Left lung (tissue), 14 donors: ENCODE measurements at places on chromosomes 16 and 17. TPM values are rescaled to one million over a fixed set of nuclear protein-coding genes. Genes with fewer than 3 reads are reported as not detected.
A peak's percentile ranks its signal among the peaks of the same experiment; 100 is the strongest.

- no peak for DNase-seq
These were observed 26.7 kb downstream of the CDK12 start for GRCh38 chr17:39487946-39488345.

DNA sequence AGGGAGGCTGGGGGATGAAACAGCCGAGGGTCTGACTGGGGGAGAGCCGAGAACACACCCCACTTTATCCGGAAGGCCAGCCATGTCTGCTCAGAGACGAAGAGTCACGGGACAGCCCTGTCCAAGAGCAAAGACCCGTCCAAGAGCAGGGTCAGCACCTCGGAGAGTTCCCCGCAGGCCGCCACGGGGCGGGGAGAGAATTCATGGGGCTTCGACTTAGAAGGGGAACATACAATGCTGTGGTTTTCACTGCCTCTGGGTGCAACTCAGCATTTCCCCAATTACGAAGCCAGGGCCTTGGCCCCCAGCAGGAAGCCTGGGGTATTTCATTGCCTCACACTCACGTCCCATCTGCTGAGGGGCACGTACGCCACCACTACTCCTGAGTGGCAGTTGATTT is 59.3 kb downstream of the JPH3 start:
- DNase-seq = peak; percentile 49

DNA sequence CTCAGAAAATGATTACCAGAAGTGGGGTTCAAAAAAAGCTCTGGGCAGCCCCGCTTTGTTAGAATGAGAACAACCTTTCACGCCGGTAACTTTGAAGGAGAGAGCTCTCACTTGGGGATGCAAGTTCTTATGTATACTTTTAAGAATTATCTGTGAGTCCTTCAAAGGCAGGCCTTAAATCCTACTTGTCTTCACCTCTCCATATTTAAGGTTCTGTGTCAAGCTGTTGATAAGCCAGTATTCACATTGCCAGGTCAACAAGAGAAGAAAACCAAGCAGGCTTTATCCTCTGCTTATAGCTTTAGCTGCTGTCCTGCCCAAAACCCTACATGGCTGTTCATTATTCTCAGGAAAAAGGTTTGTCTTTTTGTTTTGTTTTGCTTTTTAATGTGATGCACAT is 42.9 kb downstream of the CDRT4 start:
- no peak for DNase-seq

DNA sequence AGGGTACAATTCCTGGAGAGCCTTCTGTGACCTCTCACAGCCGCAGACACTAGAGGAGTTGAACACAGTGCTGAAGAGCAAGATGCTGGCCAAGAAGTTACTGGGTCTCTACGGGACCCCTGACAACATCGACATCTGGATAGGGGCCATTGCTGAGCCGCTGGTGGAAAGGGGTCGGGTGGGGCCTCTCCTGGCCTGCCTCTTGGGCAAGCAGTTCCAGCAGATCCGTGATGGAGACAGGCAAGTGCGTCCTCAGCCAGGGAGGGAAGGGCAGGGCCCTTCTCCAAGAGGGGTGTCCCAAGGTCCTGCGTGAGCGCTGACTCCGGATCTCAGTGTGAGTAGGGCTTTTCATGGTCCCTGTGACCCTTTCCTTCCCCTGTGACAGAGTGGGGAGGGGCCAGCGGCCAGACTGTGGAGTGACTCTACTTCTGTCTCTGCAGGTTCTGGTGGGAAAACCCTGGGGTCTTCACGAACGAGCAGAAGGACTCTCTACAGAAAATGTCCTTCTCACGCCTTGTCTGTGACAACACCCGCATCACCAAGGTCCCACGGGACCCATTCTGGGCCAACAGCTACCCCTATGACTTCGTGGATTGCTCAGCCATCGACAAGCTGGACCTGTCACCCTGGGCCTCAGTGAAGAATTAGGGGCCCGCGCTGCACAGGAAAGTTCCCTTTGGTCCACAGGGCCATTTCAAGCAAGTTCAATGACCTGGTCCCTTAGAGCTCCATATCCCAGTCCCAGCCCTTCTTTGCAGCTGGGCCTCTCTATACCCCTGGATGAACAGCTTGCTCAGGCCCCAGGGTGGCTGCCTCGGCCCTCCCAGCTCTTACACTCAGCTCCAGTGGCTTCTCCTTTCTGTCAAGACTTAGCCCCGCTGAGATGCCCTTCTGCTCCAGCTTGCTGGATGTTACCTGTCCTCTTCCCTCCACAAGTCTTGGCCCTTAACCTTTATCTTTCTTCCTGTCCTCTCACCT is 13.1 kb downstream of the MPO start:
- no peak for DNase-seq

DNA sequence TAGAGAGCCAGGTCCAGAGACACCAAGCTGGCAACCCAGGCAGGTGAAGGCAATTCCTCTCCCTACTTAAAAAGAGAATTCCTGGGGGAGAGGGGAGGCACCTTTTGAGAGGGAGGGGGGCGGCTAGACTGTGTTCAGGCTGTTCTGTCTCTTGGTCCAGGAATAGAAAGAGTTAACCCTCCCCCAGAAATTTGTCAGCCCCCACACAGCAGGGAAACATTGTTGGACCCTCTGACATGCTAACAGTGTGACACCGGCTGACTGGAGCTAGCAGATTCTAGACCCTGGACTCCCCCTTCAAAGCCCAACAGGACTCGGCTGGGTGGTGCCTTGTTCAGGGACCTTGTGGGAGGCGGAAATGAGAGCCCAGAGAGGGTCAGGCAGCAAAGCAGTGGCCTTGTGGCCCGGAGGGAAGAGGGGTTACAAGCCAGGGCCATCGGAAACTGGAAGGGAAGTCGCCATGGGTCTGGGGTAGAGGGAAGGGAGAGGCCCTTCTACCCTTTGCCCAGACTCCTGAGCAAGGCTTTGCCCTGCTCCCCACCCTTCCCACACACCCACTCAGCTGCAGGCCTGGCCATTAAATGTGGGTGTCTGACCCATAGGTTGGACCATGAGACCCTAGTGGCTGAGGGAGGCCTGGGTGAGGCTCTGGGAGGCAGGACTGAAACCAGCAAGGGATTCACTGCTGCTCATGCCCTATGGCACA is 44.6 kb downstream of the RAI1 start:
- no peak for DNase-seq

GRCh38 chr16:23521037-23521743 is 10.9 kb upstream of the GGA2 start:
- no peak for DNase-seq

DNA sequence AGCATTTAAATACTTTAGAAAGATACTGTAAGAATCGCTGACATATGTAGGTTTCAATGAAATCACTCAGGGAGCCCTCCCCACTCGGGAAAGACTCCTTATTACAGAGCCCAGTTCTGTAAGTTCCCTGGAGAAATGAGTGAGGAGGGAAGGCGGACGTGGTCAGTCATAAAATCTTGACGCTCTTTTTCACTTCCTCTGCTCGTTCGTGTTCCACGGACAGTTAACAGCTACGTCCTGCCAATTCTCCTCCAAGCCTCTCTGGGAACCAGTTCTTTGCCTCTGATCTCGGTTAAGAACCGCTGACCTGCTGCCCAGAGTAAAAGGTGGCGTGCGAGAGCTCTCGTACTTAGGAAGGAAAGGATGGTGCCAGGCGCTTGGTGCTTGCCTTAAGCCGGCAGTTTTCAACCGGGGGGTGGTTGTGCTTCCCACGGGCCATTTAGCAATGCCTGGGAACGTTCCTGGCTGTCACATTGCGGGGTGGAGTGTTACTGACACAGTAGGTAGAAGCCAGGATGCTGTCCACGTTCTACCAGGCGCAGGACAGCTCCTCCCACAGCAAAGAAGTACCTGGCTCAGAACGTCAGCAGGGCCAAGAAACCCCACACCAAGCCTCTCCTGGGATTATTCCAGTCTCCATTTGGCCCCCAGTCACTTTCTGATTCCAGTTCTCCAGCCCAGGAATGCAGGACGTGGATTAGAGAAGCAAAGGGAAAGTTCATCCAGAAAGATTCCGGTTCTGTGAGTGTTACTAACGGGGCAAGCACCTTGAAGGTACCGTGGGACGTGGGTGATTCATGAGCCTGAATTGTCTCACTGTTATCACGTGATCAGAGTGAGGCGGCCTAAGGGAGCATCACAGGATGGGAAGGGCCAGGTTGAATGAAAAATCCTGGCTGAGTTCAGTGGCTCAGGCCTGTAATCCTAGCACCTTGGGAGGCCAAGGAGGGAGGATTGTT is 87.7 kb downstream of the MRM3 start:
- no peak for DNase-seq

- DNase-seq = no peak
These were observed 432.2 kb upstream of the KIF2B start for GRCh38 chr17:53390575-53390974.

- DNase-seq = no peak
These were observed 160.6 kb downstream of the CYLD start for GRCh38 chr16:50902457-50902856.

- no peak for DNase-seq
These were observed 30.9 kb downstream of the DCAKD start for GRCh38 chr17:45020354-45021138.

GRCh38 chr16:78743556-78743955 is 644.1 kb downstream of the WWOX start:
- DNase-seq = no peak

DNA sequence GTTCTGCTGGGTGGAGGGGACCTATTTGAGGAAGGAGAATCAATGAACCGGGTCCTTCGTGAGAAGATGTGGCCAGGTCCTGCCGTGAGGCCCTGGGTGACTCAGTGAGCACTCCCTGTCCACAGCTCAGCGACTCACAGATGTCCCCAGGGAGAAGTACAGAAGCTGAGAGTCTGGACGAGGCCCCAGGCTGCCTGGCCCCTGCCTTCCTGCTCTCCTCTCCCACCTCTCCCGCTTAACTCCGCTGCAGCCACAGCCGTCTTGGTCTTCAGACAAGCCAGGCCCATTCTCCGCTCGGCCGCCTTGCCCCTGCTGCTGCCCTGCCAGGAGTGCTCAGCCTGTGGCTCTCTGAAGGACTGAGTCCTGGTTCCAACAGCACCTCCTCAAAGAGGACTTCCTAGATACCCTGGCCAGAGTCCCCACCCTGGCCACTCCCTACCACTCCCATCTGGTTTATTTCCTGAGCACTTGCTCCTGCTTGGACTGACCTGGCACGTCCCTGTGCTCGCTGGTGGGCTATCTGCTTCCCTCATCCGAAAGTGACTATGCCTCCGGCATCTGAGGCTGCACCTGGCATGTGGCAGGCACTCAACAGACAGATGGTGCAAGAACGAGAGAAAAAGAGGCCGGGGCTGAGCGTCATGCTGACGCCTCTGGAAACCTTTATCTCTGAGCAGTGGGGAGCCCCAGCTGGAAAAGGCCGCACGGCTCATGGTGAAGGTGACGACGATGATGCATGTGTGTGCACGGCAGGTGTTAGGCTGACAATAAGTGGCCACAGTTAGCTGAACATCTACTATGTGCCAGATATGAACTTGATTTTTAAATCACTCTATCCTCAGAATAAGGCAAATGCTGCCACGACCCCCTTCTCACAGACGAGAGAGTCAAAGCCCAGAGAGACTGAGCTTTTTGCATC is 9.2 kb upstream of the TNFRSF13B start:
- DNase-seq = no peak

DNA sequence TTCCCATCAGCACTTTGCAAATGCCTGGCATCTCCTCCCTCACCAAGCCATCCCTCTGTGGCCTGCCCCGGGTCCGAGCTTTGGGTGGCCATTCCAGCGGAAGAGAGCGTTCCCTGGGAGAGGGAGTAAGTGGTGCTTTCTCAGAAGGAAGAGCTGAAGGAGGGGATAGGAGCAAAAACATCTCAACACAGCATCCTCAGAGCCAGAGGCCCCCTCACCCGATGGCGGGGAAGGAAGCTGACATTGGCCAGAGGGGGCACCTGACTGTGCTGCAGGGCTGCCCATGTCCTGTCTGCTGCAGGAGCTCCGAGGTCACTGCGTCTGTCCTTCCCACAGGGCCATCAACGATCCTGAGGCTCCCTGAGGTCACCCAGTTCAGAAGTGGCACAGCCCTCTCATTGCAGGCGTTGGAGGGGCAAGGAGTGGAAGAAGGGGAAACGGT is 427 bp upstream of the TLCD3B start:
- DNase-seq = peak; percentile 30

Gene ZPBP2
- polyA plus RNA-seq = not detected

Gene MYADML2
- 0.08 TPM for polyA plus RNA-seq

Gene CSH1
- polyA plus RNA-seq = 0.46 TPM

Gene KRT9
- not detected for polyA plus RNA-seq
